ENCODE measurements at places on chromosomes 5 and 9. TPM values are rescaled to one million over a fixed set of nuclear protein-coding genes. Genes with fewer than 3 reads are reported as not detected.

DNAI1 gene
- not detected for total RNA-seq

USP20 gene
- 19.7 TPM for total RNA-seq

GRCh38 chr9:91842358-91843049 lies 107.5 kb downstream of the ROR2 start:
- no peak for DNase-seq

- DNase-seq: no peak
These were observed 125.0 kb downstream of the TRIO start for GRCh38 chr5:14267991-14268708.

DNA sequence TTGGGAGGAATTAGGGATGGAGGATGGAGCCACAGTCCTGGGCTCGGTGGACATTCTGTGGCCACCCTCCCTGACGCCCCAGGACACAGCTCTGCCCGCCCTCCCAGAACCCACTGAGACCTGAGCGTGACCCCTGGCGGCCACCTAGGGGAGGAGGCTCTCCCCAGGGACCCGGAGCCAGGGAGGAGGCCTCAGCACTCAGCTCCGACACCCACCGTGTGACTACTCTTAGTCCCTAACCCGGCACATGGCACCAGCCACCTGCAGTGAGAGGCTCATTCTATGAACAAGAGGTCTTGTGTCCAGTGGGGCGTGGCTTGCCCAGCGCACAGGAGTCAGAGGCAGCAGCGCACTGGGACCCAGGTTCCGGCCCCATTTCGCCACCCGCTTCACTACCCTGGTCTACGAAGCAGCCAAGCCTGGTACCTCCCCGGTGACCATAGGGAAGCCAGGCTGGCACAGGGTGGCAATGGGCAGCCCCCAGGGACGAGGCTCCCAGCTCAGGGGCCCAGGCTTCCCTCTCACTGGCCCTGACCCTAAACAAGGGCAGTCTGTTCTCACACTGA lies 10.2 kb downstream of the SARDH start:
- DNase-seq: no peak

DNA sequence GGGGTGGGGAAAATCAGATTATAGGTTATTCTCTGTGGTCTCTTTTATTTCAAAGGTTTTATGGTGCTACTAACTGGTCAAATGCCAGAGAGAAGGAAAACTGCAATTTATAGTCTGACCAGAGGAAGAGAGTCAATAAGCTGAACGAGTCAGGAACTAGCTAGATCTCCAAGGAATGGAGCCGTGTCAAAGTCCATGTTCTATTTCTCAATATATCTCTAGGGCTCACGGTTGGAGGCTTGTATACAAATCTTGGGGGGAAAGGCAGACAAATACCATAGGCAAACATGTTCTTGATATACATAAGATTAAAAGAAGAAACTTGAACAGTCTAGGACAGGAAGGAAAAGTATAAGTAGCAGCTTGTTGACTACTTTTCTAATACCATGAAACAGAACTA lies 627.1 kb downstream of the PDE4D start:
- DNase-seq: no peak

- no peak for DNase-seq
These were observed 754.3 kb upstream of the GRAMD2B start for GRCh38 chr5:125668884-125669283.

WNT8A gene
- not detected for total RNA-seq

- no peak for DNase-seq
These were observed 24.8 kb upstream of the CSF1R start for GRCh38 chr5:150111122-150111521.

- no peak for DNase-seq
These were observed 12.6 kb upstream of the NANS start for GRCh38 chr9:98043915-98044314.

GRCh38 chr5:108687595-108688200 lies 60.0 kb upstream of the FER start:
- no peak for DNase-seq

NPR3 gene
- 10.7 TPM for total RNA-seq

COX7C gene
- total RNA-seq: 575 TPM

- no peak for DNase-seq
These were observed 148.7 kb upstream of the SLC1A3 start for GRCh38 chr5:36457511-36458270.

PCDHA1 gene
- total RNA-seq: not detected

RECK gene
- 0.23 TPM for total RNA-seq

DNA sequence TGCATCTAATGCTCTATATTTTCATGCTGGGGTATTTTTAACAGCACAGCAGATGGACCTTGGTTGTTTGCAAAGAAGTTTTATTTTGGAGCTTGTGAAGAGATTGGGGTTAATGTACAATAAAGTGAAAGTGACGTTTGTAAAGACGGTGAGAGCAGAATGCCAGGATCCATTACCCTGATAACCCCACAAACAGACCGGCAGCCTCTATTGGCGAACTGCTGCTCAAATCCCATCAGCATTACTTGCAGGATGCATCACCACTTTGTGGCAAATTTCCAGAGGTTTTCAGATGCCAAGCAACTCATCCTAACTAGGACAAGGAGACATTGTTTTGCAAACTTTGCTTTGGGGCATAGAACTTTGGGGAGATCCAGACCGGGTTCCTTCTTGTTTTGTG lies 383.3 kb upstream of the ZNF462 start:
- no peak for DNase-seq

PCDHGB4 gene
- 2.8 TPM for total RNA-seq

DNA sequence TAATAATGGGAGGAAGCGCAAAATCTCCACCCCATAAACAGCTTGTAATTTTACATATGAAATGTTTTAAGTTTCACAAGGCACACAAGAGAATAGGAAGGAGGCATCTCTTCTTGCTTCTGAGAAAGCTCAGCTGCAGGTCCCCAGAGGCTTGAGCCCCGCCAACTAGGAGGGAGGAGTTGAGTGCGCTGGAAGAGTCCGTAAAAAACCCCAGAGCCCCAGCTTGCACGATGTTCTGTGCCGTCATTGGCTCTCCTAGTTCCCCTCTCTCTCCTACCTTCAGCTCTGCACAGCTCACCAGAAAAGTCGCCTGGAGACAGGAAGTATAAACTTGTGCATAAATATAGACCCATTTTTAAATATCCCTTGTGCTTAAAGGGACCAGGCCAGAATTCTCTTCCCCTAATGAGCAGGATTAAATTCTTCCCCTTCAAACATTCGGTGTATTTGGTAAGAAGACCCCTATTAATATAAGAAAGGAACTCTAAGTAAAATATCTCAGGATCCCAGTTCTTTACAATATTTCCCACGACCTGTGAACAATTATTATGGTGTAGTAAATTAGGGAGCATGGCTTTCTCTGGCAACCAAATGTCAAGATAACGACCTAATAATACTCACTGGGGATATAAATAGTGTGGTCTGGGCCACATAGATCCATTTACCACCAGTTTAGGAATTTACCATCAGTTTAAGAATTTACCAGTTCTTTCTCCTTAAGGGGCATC lies 13.7 kb downstream of the GLRX start:
- peak; percentile 19 for DNase-seq

NSD1 gene
- 31.1 TPM for total RNA-seq

- no peak for DNase-seq
These were observed 46.4 kb upstream of the CTNNA1 start for GRCh38 chr5:138706655-138707480.
